ENCODE measurements at places on chromosomes 2 and 18.

- no peak for DNase-seq
Observed at GRCh38 chr2:128402911-128403670, 84.4 kb upstream of the HS6ST1 start.

DNA sequence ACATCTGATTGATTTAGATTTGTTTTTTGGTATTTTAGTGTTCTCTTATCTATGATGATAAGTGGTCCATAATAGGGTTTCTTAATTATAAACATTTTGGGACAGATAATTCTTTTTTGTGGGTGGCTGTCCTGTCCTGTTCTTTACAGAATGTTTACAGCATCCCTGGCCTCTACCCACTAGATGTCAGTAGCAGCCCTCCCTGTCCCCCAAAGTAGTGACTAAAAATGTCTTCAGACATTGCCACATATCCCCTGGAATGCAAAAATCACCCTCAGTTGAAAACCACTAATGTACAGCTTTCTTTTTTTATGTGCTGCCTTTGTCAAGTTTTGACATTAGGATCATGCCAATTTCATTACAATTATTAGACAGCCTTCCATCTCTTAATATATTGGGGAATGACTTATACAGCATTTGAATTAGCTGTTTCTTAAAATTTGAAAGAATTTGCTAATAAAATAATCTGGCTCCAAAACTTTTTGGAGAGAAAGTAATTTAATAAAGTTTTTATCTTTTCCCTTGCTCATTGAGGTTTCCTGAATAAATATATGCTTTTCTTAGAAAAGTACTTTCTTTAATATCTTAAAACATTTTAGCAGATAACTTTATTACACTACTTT is 19.5 kb downstream of the WIPF1 start:
- peak; percentile 59 for DNase-seq

DNA sequence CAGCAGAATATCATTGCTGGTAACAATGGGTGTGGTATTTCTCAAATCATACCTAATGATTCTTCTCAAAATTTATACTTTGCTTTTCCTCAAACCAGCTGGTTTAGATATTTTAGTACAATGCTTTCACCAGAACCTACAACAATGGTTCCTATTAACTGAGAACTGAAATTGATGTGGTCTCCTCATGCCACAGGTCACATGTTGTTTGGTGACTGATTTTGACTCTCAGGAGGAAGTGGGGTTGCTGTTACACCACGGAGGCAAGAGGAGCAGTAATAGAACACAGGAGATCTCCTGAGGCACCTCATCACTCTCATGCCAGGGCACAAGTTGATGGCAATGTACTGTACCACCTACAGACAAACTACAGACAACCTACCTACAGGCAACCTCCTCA is 3.0 kb upstream of the CEP68 start:
- peak; percentile 19 for DNase-seq

- DNase-seq: no peak
Observed at GRCh38 chr2:206392118-206392517, 51.2 kb upstream of the ADAM23 start.

DNA sequence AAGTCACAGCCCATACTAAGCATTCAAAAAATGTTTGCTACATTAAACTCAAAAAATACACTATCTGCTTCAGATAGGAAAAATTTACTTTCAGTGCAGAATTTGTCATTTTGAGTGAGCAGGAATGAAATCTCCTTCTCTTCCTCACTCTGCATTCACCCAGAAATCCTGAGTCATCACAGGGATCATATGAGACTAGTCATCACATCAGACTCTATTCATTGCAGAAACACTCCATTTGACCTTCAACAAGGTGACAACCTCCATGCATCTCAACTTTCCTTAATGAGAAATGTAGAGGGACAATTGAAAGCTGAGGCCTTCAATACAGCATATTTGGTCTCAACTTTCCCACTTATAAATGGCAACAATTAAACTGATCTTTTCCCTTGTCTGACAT is 130.4 kb upstream of the CYP26B1 start:
- DNase-seq: no peak

DNA sequence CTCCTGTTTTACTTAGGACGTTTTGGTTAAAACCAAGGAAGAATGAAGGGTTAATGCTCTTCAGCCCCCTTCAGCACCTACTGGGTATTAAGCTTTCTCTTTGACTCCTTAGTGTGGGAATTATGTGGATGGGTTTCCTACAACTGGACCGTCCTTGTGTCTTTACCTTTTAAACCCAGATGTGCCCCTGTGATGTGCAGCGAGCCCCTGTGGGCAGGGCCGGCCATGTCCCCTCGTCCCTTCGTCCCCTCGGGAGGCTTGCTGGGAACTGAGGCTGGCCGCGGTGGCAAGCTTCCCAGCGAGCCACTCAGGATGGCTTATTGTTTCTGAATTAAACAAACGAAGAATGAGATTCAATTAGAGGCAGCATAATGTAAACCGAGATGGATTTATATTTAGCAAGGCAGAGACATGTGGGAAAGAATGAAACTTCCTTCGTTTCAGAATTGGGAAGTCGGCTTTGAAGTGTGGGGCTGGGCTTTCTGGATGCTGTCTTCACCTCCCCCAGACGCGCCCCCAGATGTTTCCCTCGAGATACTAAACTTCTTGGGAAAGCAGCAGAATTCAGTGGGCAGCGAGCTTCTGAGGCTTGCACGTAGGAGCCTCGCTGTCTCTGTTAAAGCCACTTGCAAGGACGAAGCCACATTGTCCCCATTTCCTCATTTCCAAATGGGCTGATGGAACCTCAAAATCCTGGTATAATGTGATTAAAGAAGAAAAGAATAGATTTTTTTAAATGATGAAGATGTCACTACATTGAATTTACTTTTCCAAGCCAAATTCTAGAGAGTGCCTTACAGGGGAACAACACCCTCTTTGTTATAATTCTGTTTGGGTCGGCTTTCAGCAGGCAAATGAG is 146.0 kb downstream of the VAPA start:
- no peak for DNase-seq

DNA sequence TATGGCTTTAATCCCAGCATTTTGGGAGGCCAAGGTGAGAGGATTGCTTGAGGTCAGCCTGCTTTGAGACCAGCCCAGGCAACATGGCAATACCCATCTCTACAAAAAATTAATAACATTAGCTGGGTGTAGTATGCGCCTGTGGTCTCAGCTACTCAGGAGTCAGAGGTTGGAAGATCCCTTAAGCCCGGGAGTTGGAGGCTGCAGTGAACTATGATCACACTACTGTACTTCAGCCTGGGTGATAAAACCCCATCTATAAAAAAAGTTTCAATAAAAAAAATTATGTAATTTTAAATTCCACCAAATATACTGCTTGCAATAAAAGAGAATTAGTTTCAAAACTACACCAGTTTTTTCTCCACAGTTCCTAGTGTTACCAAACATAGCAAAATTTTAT is 23.3 kb upstream of the CACNB4 start:
- no peak for DNase-seq

GRCh38 chr2:128557069-128557468 is 238.4 kb upstream of the HS6ST1 start:
- no peak for DNase-seq

DNA sequence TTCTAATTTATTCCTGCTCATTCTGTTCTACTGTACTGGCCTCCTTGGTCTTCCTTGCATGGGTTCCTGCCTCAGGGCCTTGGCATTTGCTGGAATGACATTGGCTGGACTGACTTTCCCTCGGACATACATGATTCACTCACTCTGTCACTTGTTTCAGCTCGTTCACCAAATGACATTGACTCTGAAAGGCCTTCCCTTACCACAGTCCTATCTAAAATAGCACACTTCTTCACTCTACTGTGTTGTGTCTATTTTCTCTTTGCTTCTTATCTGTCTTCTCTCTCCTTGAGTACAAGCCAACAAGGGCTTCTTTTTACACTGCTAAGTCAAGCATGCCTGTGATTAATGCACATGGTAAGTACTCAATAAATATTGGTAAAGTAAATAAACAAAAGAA is 65.6 kb downstream of the SCG2 start:
- DNase-seq: no peak

DNA sequence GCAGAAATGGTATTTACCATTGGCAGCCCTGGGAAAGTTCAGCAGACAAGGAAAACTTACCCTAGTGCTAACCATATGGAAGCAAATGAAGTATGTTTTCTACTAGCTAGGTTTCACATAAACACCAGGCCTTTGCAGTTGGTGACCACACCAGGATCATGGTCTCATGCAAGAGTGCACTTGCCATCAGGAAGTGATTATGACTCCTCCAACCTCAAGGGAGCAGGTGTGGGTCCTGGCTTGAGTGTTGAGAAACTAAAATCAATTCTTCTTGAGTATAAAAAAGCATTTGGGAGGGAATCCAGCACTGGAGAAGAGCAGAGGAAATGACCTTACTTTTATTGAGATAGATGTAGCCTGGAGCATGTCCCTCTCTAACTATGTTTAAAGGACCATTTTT is 56.8 kb upstream of the SPAG16 start:
- DNase-seq: no peak

DNA sequence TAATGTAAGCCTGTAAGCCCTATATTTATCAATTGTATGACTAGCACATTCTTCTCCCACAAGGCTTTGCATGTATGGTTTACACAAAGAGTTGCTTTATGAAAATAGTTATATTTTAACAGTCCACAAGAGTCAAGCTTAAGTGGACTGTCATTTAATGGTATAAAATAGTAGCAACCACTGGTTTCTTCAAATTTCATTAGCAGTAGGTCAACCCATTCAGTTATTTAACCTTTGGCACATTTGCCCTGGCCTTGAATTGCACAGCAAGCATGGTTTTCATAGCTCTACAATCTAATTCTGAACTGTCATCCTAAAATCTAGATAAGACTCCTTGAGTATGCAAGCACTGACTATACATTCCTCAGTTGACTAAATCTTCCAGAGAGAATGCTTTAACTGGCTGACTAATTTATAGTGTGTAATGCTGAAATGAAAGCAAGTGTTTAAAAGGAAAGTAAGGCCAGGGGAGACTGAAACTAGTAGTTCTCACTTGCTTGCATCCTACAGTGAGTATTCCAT is 1.8 kb downstream of the DPP4 start:
- DNase-seq: no peak

DNA sequence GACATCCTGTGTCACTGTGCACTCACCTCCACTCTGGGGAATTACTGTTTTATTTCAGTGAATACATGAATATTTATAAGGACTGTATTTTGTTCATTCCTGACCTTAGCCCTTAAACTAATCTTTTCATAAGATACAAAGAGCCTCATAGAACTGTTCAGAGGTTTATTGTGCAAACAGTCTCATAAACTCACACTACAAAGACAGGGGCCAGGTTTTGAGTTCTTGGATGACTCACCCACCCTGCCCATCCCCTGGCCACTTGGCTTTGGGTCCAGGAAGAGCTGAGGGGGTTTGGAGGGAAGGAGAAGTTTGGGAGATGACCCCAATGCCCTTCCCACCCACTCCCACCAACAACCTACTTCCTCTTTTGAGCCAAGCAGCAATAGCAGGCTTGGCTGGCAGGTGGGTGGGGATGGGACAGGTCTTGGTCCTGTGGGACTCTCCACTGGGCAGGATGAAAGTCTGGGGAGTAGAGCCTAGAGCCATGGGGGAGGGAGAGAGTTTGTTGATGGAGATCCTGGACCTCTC is 43.1 kb upstream of the IL1R2 start:
- no peak for DNase-seq
